ENCODE measurements at places on chromosomes 12 and 14. TPM values are rescaled to one million over a fixed set of nuclear protein-coding genes. Genes with fewer than 3 reads are reported as not detected.

DNA sequence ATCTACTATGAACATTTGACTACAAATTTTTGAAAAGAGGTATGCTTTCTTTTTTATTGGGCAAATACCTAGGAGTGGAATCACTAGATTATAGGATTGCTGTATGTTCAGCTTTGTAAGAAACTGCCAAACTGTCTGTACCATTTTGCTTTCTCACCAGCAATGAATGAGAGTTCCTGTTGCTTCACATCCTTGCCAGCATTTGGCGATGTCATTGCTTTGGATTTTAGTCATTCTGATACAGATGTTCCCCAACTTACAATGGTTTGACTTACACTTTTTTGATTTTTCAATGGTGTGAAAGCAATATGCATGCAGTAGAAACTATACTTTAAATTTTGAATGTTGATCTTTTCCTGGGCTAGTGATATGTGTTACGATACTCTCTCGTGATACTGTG, 328.7 kb downstream of the RAD51B start:
- DNase-seq = peak; percentile 31
- H3K4me1 ChIP-seq = peaks cover 41% of the 10 kb centered on the region
- H3K36me3 ChIP-seq = 0 out of 2 replicates have a peak, but pooled peaks cover 3% of the 10 kb centered on the region
- H3K27me3 ChIP-seq = no peaks in the 10 kb centered on the region
- no peak overlapping the region for H3K4me3 ChIP-seq

ASCL1 gene
- not detected for total RNA-seq

DNA sequence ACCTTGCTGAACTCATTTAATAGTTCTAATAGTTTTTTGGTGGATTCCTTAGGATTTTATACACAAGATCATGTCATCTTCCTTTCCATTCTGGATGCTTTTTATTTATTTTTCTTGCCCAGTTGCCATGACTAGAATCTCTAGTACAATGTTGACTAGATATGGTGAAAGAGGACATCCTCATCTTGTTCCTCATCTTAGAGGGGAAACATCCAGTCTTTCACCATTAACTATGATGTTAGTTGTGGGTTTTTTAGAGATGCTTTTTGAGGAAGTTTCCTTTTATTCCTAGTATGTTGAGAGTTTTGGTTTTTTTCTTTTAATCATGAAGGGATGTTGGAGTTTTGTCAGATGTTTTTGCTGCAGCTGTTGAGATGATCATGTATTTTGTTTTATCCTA, 8.7 kb downstream of the ANKRD13A start:
- H3K36me3 ChIP-seq = peaks cover 10% of the 10 kb centered on the region
- peaks cover 5% of the 10 kb centered on the region for H3K4me1 ChIP-seq
- H3K27me3 ChIP-seq = no peaks in the 10 kb centered on the region
- no peak overlapping the region for H3K27ac ChIP-seq
- DNase-seq = no peak
- no peak overlapping the region for H3K4me3 ChIP-seq

DNA sequence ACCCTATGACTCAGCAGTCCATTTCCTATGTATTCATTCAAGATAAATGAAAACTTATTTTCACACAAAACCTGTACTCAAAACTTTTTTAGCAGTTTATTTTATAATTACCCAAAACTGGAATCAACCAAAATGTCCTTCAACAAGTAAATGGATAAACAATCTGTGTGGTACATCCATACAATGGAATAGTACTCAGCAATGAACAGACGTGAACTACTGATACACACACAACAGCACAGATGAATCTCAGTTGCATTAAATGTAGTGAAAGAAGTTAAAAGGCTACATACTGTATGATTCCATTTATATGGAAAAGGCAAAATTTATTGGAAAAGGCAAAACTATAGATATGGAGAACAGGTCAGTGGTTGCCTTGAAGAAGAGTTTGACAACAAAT, 90.1 kb downstream of the KIAA0586 start:
- H3K4me1 ChIP-seq = no peaks in the 10 kb centered on the region
- H3K27ac ChIP-seq = no peak overlapping the region
- no peaks in the 10 kb centered on the region for H3K27me3 ChIP-seq
- DNase-seq = no peak
- H3K4me3 ChIP-seq = no peak overlapping the region

- no peak overlapping the region for H3K4me3 ChIP-seq
- H3K36me3 ChIP-seq = no peaks in the 10 kb centered on the region
- H3K27me3 ChIP-seq = peaks cover 27% of the 10 kb centered on the region
- H3K27ac ChIP-seq = no peak overlapping the region
- DNase-seq = no peak
- no peaks in the 10 kb centered on the region for H3K4me1 ChIP-seq
Observed at GRCh38 chr14:23712287-23712686, 76.1 kb downstream of the DHRS2 start.

HOXC13 gene
- total RNA-seq = 9.0 TPM

- H3K36me3 ChIP-seq = no peaks in the 10 kb centered on the region
- no peak overlapping the region for H3K4me3 ChIP-seq
- H3K4me1 ChIP-seq = peaks cover 7% of the 10 kb centered on the region
- no peak for DNase-seq
Observed at GRCh38 chr12:16949871-16950667, 344.1 kb upstream of the LMO3 start.

- DNase-seq = no peak
- H3K4me1 ChIP-seq = no peaks in the 10 kb centered on the region
- no peak overlapping the region for H3K27ac ChIP-seq
- H3K36me3 ChIP-seq = no peaks in the 10 kb centered on the region
- H3K4me3 ChIP-seq = no peak overlapping the region
Observed at GRCh38 chr14:56004323-56004722, 113.9 kb upstream of the PELI2 start.

IGFBP6 gene
- total RNA-seq = 299 TPM

DNA sequence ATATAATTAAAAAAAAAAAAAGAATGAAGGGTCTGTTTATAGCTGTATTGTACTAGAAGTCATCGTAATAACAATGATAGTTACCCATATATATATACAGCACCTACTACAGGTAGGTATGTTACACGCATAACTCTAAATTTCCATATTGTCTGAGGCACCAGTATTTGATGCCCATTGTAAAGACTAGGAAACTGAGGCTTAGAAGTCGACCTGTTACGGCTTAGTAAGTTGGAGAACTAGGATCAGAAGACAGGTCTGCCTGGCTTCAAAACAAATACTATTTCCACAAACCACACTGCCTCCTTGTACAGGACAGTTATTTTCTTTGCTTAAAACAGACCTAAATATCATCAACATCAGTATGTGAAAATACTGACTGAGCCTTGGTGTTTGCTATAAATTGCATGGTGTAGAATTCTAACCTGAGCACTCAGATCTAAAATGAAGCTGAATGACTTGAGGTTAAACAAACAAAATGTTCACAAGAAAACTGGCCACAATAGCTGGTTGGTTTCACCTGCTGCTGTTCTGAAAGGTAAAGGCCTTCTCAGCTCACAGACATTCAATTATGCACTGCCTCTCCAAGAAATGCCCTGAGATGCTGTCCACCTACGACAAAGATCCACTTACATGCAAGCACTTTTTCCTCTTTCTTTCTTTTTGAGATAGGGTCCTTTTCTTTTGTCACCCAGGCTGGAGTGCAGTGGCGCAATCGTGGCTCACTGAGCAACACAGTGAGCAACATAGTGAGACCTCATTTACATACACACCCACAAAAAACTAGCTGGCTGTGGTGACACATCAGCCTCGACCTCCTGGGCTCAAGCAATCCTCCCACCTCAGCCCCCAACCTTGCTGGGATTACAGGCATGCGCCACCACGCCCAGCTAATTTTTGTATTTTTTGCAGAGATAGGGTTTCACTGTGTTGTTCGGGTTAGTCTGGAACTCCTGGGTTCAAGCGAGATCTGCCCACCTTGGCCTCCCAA, 35.7 kb downstream of the SSH1 start:
- H3K27ac ChIP-seq = no peak overlapping the region
- peaks cover 41% of the 10 kb centered on the region for H3K36me3 ChIP-seq
- no peak overlapping the region for H3K4me3 ChIP-seq
- no peaks in the 10 kb centered on the region for H3K4me1 ChIP-seq

OR8S1 gene
- not detected for total RNA-seq

PTHLH gene
- total RNA-seq = 414 TPM

DNA sequence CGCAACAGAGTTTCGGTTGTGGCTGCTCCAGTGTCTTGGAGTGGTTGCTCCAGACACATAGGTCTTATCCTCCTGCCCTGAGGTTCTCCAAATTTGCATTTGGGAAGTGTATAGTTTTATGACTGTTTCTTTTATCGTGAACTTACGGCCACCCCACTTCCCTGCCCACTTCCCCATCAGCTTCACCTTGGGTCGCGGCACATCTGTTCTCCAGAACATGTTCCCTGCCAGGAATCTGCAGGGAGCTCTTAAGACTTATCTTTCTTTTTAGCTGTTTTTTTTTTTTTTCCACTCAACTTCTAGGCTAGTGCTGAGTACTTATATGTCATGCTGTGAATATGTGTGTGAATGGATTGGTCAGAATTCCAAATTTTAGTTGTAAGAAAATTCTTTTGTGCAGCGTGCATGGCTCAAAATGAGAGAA, 75.4 kb downstream of the ETV6 start:
- no peak overlapping the region for H3K27ac ChIP-seq
- H3K36me3 ChIP-seq = no peaks in the 10 kb centered on the region
- peaks cover 14% of the 10 kb centered on the region for H3K4me1 ChIP-seq
- H3K4me3 ChIP-seq = no peak overlapping the region
- no peaks in the 10 kb centered on the region for H3K27me3 ChIP-seq
- no peak for DNase-seq

- no peak for DNase-seq
- no peak overlapping the region for H3K27ac ChIP-seq
- H3K36me3 ChIP-seq = no peaks in the 10 kb centered on the region
- no peaks in the 10 kb centered on the region for H3K27me3 ChIP-seq
Observed at GRCh38 chr14:42929806-42930480, 1323.3 kb downstream of the LRFN5 start.

DNA sequence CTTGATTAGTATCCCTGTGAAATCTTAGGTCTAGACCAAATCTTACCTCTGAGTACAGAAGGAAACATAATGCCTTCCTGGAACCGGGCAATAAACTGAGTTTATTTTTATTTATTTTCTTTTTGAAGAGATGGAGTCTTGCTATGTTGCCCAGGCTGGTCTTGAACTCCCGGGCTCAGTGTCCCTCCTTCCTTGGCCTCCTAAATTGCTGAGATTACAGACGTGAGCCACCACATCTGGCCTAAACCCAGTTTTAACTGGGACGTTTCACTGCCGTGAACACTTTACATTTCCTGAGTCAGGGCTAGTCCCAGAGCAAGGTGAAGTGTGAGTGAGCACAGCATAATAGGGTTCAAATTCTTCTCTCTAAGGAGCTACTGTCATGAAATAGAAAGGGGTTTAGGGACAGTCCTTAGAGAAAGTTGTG, 671 bp downstream of the GUCY2C start:
- no peak for DNase-seq
- peaks cover 15% of the 10 kb centered on the region for H3K27me3 ChIP-seq
- no peak overlapping the region for H3K4me3 ChIP-seq
- H3K4me1 ChIP-seq = no peaks in the 10 kb centered on the region
- no peak overlapping the region for H3K27ac ChIP-seq
- no peaks in the 10 kb centered on the region for H3K36me3 ChIP-seq

LTB4R gene
- 11.6 TPM for total RNA-seq

CSRNP2 gene
- total RNA-seq = 23.3 TPM

DNA sequence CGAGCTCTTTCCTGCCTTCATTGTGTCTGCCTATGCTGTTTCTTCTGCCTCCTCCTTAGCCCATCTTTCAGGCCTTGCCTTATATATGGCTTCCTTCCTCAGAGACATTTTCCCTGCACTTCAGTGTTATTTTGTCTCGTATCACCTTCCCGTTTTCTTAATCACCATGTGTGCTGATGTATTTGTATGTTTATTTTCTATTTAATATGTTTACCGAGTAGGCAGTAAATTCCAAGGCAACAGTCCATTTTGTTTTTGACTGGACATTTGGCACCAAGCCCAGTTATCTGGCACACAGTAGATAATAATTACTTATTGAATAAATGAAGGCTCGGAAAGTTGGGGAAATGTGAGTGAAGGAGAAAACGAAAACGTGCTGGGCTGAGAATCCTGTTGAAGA, 4.6 kb upstream of the POU6F1 start:
- no peaks in the 10 kb centered on the region for H3K36me3 ChIP-seq
- peak; percentile 46 for DNase-seq
- no peak overlapping the region for H3K4me3 ChIP-seq
- no peaks in the 10 kb centered on the region for H3K27me3 ChIP-seq
- no peak overlapping the region for H3K27ac ChIP-seq

DNA sequence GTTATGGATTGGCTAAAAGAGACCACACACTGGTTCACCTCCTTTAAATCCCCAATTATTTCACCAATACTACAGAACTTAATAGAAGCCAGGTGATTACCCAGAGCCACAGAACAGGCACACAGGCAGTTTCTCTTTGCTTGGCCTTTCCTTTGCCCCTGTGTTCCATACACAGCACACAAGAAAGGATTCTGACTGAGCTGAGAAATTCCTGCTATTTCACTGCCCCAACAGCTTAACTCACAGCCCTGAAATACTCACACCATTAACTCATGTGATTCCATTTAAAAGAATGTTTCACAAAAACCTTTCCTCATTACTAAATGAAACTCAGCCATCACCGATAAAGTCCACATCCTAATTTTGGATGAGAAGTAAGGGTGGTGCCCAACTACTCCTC, 133.6 kb downstream of the MED13L start:
- H3K4me3 ChIP-seq = peak overlapping the region; percentile 36
- H3K27me3 ChIP-seq = no peaks in the 10 kb centered on the region
- peaks cover 40% of the 10 kb centered on the region for H3K4me1 ChIP-seq
- H3K27ac ChIP-seq = peak overlapping the region; percentile 71
- DNase-seq = no peak

GRCh38 chr12:78866518-78866917, 1.9 kb downstream of the SYT1 start:
- H3K4me3 ChIP-seq = no peak overlapping the region
- H3K4me1 ChIP-seq = no peaks in the 10 kb centered on the region
- peaks cover 6% of the 10 kb centered on the region for H3K27me3 ChIP-seq
- H3K27ac ChIP-seq = no peak overlapping the region
- DNase-seq = no peak
- no peaks in the 10 kb centered on the region for H3K36me3 ChIP-seq

KIF26A gene
- 3.1 TPM for total RNA-seq

GRCh38 chr14:35689000-35689460, 120.1 kb downstream of the RALGAPA1 start:
- no peak overlapping the region for H3K27ac ChIP-seq
- DNase-seq = no peak
- H3K4me3 ChIP-seq = no peak overlapping the region
- H3K4me1 ChIP-seq = no peaks in the 10 kb centered on the region
- no peaks in the 10 kb centered on the region for H3K36me3 ChIP-seq
- no peaks in the 10 kb centered on the region for H3K27me3 ChIP-seq

DNA sequence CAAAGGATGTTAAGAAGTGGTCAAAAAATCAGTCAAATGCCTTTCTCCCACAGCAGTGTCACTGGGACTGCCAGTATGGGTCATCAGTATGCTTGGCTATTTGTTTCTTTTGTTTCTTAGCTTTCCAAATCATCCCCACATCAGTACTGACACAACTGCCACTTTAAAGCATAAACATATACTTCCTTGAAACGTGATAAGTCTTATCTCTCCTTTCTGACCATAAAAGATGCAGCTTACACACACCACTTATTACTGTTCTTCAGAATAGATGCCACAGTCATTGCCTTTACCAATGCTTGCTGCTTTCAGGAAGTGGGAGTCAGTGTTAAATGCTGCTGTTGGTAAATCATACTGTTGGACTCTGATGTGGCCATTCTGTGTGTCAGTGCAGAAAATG, 18.6 kb upstream of the GARIN2 start:
- DNase-seq = no peak
- peaks cover 8% of the 10 kb centered on the region for H3K36me3 ChIP-seq
- H3K4me1 ChIP-seq = peaks cover 13% of the 10 kb centered on the region

GRCh38 chr12:26748741-26749431, 84.1 kb downstream of the ITPR2 start:
- no peaks in the 10 kb centered on the region for H3K27me3 ChIP-seq
- no peaks in the 10 kb centered on the region for H3K36me3 ChIP-seq
- H3K27ac ChIP-seq = no peak overlapping the region
- peaks cover 24% of the 10 kb centered on the region for H3K4me1 ChIP-seq
- DNase-seq = peak; percentile 58
- no peak overlapping the region for H3K4me3 ChIP-seq
